Mononuclear cell (primary cell): ENCODE measurements at places on chromosomes 12 and 14. TPM values are rescaled to one million over a fixed set of nuclear protein-coding genes. Genes with fewer than 3 reads are reported as not detected.

SLCO1B1 gene
- total RNA-seq: not detected

CMKLR1 gene
- total RNA-seq: 0.52 TPM

PLD4 gene
- total RNA-seq: 15.3 TPM

HIP1R gene
- total RNA-seq: 76.3 TPM

NUDT4 gene
- total RNA-seq: 87.6 TPM

DBX2 gene
- not detected for total RNA-seq

ARHGEF25 gene
- 0.31 TPM for total RNA-seq

GDF3 gene
- total RNA-seq: not detected

SALL2 gene
- 0.94 TPM for total RNA-seq

SDR9C7 gene
- not detected for total RNA-seq

ARHGEF40 gene
- total RNA-seq: 12.9 TPM

PPP1R3E gene
- 12.5 TPM for total RNA-seq

TAS2R50 gene
- total RNA-seq: 0.31 TPM

TGM1 gene
- 4.2 TPM for total RNA-seq

SLC6A12 gene
- total RNA-seq: 0.73 TPM

PARPBP gene
- total RNA-seq: 4.0 TPM

ACRBP gene
- total RNA-seq: 24.1 TPM

RNF212B gene
- total RNA-seq: 0.10 TPM

LAG3 gene
- 0.31 TPM for total RNA-seq
